ENCODE measurements at places on chromosomes 3 and 15. TPM values are rescaled to one million over a fixed set of nuclear protein-coding genes. Genes with fewer than 3 reads are reported as not detected.

DNA sequence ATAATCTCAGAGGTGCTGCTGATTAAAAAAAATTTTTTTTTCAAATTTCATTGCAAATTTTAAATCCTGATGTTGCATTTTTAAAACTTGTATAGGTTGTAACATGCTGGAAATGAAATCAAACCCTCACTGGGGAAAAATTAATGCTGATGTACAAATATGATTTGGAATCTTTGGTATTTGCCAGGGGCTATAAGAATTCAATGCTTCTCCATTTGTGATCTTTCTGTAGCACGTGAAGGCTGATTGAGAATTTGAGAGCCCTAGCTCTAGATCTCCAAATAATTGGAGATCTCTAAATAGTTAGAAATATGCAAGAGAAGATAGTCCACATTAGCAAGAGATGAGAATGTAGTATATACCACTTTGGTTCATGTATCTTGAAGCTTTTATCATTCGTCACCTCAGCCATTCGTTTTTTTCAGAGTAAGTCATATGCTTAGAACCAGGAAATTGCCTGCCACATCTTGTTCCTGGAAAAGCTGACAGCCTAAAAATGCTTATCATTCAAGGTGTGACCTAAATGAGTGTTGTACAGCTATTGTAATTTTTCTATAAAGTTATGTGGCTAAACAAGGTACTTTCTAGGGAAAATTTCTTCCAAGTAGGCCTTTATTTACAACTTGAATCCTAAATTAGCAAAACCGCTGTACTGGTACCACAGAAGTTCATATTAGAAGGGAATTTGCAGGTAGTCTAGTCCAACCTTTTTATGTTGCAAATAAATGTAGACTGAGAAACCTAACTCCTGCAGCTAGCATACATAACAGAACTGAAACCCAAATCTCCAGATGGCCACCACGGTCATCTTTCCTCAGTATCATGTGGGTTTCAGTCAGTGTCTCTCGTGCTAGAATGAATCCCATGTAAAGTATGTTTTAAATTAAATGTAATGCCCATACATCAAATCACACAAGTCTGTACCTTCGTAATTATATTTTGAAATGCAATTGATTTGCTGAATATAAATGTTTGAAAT, 48.5 kb downstream of the FNDC3B start:
- DNase-seq, result no peak

Gene CACNA2D3
- polyA plus RNA-seq, result 3.2 TPM

DNA sequence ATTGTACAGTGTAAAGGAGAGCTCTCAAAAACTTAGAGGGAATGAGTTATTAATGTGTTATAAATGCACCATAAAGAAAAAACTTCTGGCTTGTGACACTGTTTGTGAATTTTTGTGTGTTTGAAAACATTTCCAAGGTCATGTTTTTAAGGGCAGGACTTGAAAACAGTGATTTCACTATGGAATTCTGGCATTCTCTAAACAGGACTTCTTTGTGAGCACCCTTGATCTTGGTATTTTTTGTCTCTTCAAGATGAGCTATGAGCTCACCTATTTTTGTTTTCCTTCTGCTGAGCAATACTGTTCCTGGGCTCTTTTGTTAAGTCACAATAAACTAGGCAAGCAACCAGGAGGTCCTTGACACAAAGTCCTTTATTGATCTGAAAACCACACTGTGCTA, 284.4 kb downstream of the RBMS3 start:
- DNase-seq, result no peak

DNA sequence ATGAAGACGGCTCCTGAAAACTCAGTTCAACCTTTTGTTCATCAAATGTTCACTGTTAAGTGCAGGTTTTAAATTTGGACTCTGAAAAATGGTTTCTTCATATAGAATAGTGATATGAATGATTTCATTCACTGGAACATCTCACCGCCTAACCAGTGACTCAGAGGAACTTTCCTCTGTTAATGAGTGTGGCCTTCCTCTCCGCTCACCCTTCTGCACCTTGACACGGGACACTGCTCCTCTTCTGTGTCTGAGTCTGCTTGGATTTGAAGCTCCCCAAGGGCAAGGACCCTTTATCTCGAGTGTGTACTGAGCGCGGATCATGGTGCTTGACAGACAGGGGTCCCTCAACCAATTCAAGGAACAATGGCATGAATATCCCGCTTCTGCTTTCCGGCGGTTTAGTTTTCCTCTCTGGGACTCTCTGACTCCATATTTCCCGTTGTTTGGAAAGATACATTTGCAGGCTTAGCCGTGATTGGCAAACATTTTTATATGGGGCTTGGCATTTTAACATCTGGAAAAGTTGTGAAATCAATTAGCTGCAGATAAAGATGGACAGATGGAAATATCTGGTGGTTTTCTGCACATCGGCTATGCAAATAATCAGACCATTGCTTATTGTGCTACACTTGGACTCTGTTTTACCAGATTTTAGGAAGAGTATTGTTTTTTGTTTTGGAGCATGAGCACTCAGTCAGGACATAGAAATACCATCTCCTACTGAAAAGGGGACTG, 20.9 kb downstream of the KBTBD8 start:
- no peak for DNase-seq

DNA sequence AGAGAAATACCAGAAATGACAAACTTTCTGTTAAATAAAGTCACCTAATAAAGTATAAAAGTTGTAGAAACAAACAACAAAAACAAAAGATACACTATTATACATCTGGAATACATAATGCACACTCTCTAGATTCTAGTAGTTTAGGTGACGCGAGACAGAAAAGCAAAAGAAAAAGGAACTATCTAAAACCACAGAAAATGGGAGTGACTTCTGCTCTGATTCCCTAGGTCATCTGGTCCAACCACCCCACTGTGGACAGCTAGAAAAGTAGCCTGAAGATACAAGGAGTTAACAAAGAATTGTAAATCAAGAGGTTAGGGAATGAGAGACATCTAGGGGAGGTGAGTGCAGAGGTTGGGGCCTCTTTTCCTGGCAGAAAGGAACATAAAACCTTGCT, 39.1 kb downstream of the DHX36 start:
- no peak for DNase-seq

Gene LIPC
- polyA plus RNA-seq, result 2.0 TPM

DNA sequence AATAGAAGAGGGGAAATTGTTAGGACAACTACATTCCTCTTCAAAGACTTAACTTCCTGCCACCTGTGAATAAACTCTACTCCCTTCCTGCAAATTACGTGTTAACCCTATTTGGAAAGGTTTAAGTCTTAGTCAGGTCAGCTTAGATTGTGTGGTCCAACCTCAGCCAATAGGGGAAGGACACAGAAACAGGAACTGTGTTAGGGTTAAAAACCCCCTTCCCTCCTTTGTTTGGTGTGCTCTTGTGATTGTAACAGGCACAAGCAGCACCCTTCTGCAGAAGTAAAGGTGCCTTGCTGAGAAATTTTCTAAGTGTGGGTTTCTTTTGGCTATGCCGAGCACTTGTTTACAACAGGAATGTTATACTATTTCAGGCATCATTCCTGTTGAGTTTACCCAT, 45.0 kb upstream of the FSTL1 start:
- no peak for DNase-seq

- DNase-seq, result no peak
Observed at GRCh38 chr3:128617270-128617556, 33.4 kb downstream of the RPN1 start.

Gene IL12A
- 0.27 TPM for polyA plus RNA-seq

- no peak for DNase-seq
Observed at GRCh38 chr3:127226946-127227842, 34.3 kb downstream of the PRR23E start.

GRCh38 chr3:65714134-65714533, 324.6 kb downstream of the MAGI1 start:
- no peak for DNase-seq

Gene SAXO2
- 6.7 TPM for polyA plus RNA-seq

- no peak for DNase-seq
Observed at GRCh38 chr3:32644380-32644779, 40.6 kb upstream of the CNOT10 start.

DNA sequence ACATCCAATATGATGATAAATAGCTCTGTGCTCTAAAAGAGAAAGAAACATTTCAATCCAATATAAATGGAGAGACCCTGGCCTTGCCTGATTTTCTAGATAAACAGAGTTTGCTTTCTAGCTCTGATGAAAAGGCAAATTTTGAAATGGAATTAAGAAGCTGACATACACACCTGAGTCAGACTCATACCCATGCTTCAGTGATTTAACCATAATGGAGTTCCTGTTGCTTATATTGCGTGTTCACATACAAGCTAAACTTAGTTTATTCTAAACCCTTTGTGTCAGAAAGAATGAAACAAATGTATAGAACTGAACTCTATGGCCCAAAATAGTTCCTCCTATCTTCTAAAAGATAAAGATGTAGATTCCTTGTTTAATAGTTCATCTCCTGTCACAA, 760.8 kb upstream of the ARPP21 start:
- no peak for DNase-seq

DNA sequence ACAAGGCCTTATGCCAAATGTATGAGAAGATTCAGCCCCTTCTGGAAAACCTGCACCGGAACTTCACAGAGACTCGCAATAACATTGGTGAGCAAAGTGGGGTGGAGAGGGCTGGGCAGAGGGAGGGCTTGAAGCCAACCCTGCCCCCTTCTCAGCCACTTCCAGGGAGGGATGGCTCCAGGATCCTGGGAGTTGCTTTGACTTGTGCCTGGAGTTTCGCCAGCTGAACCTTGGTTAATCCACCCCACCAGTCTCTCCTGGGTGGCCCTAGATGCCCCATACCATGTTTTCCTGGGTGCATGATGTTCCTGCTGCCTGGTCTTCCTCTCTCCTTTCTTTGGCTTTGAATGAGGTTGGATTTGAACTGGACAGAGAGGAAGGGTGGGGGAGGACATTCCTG, 10.8 kb downstream of the TBC1D21 start:
- no peak for DNase-seq

GRCh38 chr3:81554388-81554787, 207.1 kb downstream of the GBE1 start:
- no peak for DNase-seq

DNA sequence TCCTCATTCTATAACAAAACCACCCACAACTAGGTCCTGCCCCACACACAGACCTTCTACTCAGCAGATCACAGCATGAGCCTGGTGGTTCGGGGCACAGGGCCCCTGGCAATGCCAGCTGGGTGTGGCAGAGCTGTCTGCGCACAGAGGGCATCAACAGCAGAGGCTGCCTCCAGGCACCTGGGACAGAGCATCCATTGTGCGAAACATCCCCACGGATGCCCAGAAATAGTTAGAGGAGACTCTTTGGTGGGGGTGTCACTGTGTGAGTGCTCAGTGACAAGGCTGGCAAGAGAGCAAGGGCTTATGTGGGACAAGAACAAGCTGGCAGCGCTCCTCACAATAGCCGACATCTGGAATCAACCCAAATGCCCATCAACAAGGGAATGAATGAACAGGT, 487.4 kb upstream of the PROK2 start:
- no peak for DNase-seq

Gene TLR9
- polyA plus RNA-seq, result 0.15 TPM

Measured in left renal pelvis (tissue), 4 donors.